ENCODE measurements at places on chromosomes 6 and 20.
A peak's percentile ranks its signal among the peaks of the same experiment; 100 is the strongest.

DNA sequence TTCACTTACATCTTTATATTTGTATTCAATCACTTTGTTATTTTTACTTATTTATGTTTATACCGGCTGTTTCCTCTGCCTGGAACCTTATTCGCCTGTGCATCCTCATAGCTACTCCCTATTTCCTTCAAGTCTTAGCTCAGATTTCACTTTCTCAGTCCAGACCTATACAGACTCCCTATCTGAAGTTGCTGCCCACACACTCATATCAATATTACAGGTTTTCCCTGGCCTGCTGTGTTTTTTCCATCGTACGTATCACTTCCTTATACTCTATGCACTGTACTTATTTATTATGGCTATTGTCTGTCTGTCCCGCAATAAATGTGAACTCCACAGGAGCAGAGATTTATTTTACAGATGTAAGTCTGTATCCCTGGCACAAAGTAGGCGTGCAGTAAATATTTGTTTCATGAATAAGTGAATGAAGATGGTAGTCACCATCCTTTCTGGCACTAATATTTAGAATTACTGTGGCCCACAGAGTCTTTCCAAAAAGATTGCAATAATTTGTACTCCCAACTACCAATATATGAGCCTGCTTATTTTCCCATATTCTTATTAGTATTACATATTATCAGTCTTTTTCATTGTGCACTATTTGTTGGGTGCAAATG, 64.9 kb downstream of the TNFAIP3 start:
- DNase-seq, result no peak

DNA sequence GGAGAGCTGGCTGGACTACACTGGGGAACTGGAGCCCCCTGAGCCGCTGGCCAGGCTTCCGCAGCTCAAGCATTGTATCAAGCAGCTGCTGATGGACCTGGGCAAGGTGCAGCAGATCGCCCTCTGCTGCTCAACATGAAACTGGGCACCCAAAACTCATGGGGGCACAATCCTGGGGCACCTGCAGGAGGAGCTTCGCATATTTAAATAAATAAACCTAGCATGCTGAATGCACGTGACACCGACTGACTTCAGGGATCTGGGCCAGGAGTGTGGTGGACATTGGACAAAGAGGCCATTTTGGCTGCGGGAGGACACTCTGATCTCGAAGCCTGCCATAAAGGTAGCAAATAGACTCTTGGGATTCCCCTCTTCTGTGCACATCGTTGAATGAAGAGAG, 6.8 kb downstream of the SCAND1 start:
- peak; percentile 81 for DNase-seq

DNA sequence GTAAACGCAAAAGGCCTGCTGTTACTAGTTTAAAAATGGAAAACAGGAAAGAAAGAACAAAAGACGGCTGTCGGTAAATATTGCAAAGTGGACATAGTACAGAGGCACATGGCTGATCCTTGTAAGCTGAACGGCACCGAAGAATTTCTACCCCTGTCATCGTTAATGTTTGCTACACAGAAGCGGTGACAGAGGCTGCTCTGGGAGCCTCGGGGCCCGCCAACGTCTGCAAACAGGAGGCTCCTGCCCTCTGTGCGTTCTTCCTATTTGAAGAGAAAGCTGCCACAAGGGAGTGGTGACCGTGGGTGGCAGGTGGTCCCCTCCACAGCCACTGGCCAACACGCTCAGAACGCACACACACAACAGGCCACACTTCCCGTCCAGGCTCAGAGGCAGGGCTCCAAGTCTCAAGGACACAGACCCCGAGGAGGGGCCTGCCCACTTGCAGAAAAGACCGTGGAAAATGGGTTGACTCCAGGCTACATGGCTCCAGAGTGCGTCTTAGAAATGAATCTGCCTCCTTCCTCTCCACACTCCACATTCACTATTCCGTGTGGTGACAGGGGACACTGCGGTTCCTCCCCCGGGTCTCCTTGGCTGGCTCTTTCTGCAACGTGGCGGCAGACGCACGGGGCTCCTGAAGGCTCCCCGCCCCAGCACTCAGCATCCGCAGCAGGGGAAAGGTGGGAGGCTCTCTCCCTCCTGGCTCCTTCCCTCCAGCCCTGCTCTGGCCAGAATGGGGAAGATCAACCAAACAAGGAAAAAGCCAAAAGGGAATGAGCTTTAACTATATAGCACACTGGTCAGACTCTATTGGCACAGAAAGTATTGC, 64.5 kb downstream of the GMPR start:
- peak; percentile 68 for DNase-seq

DNA sequence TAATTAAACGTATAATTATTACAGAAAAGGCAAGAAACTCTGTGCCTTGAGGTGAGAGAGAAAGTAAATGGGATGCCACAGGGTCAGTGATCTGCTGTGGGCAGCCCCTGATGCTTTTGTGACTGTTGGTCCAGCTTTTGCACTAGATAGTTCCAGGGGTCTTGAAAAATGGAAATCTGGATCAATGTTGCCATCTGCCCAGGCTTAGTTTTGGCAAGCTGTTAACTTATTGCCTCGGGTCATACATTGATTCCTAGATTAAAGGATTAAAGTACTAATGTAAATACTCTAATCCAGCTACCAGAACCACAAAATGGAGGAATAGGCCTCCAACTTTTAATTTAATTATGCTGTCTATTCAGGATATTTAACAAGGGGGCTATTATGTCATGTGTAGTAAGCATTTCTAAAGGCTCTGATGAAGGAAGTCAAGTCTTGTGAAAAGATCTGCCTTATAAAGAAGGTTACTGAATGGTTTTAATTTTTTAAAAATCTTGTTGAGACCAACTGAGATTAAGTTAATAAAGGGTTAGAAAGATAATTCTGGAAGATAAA, 376.0 kb upstream of the HS3ST5 start:
- no peak for DNase-seq

DNA sequence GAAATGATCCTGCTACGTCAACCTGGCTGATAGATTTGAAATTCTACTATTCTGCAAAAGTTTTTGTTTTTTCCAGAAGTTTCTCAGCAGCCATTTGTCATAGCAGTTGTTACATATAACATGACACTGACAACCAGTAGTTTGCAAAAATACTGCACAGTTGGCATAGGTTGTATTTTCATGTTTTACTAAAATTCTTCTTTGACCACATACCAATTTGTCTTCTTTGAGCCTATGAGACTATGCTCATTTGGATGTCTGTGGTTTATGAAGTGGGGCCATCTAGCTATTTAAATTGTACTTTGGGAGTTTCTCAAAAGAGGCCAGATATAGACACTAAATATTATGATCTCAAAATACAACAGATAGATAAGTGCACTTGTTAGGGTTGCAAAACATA, 104.9 kb upstream of the PREP start:
- no peak for DNase-seq

DNA sequence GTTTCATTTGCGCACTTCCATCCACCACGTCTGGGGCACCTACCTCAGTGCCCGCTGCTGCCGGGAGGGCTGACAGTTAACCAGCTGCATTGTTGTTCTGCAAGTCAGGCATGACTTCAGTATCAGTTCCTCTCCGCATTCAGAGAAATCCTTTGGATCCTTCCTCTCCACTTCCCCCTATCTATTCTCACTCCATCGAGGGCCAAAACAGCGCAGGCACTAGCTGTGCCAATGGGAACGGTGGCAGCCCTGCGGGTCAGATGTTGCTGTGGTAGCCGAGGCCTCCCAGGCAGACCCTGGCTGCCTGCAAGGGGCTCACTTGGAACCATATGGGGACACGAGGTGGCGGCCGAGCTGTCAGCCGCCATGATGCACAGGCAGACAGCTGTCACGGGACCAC, 64.2 kb upstream of the INSM1 start:
- no peak for DNase-seq

DNA sequence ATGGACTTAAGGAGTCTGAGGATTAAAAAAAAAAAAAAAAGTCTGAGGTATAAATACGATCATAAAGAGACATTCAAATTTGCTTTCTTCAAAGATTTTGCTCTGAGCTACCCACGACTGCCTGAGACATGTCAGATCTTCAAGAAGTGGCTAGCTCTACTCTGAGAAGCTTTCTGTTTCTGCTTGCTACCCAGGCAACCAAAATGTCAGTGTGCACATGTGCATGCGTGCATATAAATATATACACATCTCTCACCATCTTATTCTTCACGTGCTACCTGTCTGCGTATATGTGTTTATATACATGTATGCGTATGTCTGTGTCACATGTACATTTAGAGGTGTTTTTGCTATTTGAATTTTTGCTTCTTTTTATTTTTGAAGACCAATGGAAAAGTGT, 299.6 kb upstream of the STXBP5 start:
- no peak for DNase-seq

DNA sequence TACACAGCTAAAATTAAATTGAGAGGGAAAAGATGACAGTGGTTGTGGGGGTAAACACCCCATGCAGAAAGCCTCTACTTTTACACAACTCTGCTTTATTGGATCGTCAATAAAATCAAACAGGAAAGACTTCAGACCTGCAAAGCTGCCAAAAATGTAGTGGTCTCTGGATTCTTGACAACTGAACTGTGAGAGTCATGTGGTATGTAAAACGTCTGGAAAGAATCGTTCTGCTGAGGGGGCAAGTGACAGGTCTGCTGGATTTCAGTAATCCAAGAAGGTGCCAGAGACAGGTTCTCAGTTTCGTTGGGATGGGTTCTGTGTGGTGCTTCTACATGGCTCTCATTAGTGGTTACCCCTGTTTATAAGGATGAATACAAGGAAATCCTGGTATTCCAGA, 63.3 kb downstream of the TSPYL4 start:
- DNase-seq, result no peak

- DNase-seq, result no peak
Measured at GRCh38 chr6:69162811-69163210, 527.7 kb downstream of the ADGRB3 start.

DNA sequence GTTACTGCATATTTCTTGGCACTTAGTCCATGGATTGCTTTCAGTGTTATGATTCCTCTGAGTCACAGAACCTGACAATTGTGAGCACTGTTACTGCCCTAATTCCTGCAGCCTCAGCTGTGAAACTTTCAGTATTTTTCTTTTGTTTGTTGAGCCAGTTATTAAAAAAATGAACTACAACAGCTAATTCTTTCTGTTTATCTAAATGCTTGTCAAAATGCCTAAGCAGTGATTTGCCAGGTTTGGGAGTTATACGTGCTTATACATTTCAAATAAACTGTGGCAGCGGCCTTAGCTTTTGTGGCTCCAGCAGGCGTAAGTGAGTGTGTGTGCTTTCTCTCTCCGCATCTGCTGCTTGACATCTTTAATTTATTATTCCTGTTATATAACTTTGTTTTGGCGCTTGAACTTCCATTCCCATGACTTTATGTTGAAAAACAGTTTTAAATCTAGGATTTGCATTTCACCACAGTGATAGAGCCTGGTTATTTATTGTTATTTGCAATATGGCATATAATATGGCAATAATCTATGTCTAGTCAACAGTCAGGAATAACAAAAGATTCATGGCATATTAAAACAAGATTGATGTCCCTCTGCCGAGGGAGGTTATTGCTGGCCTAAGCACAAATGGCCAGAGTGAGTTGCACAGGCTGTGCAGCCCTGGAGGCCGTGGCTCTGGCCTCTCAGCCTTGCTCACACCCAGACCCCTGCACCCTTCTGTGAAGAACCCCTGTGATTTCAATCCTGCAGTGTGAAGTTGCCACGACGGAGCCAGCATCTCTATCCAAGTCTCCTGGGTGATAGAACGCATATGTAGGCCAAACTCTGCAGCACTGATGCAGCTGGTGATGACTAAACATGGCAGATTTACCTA, 303.4 kb downstream of the THBS2 start:
- DNase-seq, result no peak

GRCh38 chr6:156554160-156554559, 223.0 kb upstream of the ARID1B start:
- DNase-seq, result no peak

GRCh38 chr20:61330441-61330840, 78.4 kb downstream of the CDH4 start:
- no peak for DNase-seq

GRCh38 chr6:112337209-112337638, 9.9 kb upstream of the RFPL4B start:
- DNase-seq, result peak; percentile 83

DNA sequence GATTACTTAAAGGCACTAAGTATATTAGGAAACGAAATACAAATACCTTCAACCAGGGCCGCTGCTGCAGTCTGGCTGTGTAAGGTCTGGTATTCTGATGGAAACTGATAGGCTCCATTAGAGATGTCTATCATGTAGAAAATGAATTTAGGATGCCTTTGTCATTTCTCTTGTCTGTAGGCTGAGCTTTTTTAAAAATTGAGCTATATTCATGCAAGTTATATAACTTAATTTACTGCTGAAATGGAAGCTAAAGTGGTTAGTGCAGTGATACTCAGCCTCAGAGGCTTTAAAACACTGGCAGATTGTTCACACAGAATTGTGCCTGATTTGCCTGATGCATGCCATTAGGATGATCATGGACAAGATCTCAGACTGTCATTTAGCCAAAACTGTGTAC, 286.2 kb upstream of the QKI start:
- no peak for DNase-seq

DNA sequence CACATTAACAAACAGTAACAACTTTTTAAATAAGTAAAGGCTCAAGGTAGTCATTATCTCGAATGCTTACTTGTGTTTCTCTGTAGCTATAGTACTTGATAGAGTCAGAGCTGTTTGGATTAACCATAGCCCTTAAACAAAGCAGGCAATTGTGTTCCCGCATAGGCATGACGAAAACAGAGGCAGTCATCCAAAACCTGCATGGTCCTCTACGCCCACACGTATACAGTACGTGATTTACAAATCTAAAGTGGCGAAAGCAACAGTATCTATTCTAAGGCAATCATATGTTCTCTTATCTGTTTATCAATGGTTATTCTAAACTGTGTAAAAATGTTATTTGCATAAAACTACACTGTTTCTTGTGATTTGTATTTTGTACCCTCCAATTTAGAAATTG, 31.8 kb downstream of the HFE start:
- DNase-seq, result no peak

- no peak for DNase-seq
Measured at GRCh38 chr6:143692696-143693095, 14.9 kb downstream of the PHACTR2 start.

- DNase-seq, result peak; percentile 68
Measured at GRCh38 chr6:32047084-32047478, 8.9 kb downstream of the CYP21A2 start.

GRCh38 chr20:47760686-47761481, 24.4 kb downstream of the SULF2 start:
- DNase-seq, result no peak

DNA sequence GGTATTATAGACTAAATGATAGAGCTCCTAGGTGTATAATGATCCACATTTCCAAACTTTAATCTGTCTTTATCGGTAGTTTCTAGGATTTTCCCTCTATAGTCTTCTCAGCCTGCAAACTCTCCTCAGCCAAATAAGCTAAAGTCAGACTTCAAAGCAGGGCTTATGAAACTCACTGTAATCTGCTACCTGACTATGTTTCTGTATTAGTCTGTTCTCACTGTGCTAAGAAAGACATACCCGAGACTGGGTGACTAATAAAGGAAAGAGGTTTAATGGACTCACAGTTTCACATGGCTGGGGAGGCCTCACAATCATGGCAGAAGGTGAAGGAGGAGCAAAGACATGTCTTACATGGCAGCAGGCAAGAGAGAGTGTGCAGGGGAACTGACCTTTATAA, 928.7 kb upstream of the ADGRB3 start:
- no peak for DNase-seq

All from endodermal cell (in vitro differentiated cells).